Breast epithelium (tissue), 4 donors: ENCODE measurements at places on chromosomes 6 and 20.

GRCh38 chr6:52707963-52708680 is 37.2 kb downstream of the TMEM14A start:
- DNase-seq, result no peak
- no peaks in the 10 kb centered on the region for H3K27me3 ChIP-seq

DNA sequence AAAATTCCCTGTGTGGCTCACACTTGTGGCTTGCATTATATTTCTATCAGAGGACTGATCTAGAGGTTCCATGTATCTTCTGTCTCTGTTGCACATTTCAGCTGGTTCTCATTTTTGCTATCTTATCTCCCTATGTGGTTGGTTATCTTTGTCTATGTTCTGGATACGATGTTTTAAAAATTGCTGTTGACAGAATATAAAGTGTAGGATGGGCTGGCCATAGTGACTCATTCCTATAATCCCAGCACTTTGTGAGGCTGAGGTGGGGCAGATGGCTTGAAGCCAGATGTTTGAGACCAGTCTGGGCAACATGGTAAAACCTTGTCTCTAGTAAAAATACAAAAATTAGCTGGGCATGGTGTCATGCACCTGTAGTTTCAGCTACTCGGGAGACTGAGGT is 9.9 kb upstream of the ULBP3 start:
- H3K4me1 ChIP-seq, result no peaks in the 10 kb centered on the region
- H3K27ac ChIP-seq, result no peak overlapping the region
- no peak overlapping the region for H3K4me3 ChIP-seq
- DNase-seq, result no peak
- no peaks in the 10 kb centered on the region for H3K36me3 ChIP-seq

- no peaks in the 10 kb centered on the region for H3K27me3 ChIP-seq
- no peaks in the 10 kb centered on the region for H3K36me3 ChIP-seq
- no peak for DNase-seq
- H3K27ac ChIP-seq, result no peak overlapping the region
Measured at GRCh38 chr6:4615891-4616290, 160.3 kb upstream of the CDYL start.

DNA sequence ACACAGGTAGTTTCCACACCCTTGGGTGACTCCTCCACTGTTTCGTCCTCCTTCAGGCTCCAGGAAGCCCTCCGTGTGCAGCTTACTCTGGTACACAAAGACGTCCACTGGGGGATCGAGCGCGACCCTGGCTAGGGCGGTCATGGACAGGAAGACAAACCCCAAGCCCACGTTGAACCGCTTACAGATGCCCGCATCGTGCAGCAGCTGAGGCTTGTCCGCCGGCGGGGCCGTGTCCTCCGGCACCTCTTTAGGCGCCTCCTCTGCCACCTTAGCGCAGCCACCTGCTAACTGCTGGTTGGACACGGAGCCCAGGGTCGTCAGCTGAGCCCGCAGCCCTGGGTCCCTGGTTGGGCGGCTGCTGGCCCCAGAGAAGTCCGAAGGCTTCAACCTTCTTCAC is 309.0 kb upstream of the BTBD3 start:
- H3K36me3 ChIP-seq, result no peaks in the 10 kb centered on the region
- no peaks in the 10 kb centered on the region for H3K4me1 ChIP-seq
- no peaks in the 10 kb centered on the region for H3K27me3 ChIP-seq
- H3K4me3 ChIP-seq, result no peak overlapping the region

DNA sequence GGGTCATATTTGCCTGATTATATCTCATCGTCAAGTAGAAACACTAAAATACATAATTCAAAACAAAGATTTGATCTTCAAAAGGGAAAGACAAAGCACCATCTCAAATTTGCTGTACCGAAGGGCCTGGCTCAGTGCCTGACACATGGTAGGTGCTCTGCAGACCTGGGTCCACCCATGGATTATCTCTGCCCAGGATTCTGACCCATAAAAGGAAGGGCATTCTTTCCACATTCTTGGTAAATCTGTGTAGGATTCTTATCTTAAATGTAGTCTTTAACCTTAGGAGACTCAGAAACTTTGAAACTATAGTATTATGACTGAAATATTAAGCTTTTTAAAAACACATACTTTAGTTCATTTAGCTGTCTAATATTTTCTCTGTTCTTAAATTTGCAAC is 274.1 kb upstream of the FLRT3 start:
- H3K27me3 ChIP-seq, result no peaks in the 10 kb centered on the region
- no peak overlapping the region for H3K4me3 ChIP-seq
- H3K4me1 ChIP-seq, result no peaks in the 10 kb centered on the region
- no peak for DNase-seq
- no peak overlapping the region for H3K27ac ChIP-seq

DNA sequence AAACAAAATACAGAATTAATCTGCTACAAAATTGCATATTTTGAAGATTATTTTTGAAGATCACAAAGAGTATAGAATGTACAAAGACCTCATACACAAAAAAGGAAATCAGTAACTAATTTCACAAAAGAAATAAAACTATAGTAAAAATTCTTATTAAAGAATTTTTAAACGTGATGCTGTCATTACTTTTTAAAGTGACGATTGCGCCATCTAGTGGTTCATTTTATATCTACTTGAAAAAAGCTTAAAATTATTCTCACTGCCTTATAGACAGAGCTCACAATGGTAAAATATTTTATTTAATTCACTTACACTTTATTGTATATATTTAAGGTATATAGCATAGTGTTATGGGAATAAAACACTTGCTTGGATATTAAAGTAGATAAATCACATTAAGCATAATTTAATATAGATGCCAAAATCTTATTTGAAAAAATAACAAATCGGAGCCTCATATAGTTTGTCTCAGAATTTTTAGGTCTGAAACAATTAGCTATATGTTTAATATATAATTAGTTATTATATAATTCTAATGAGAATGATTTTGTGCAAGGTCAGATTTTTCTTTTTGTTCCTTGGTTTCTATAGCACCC is 128.8 kb downstream of the PHF3 start:
- no peak for DNase-seq
- H3K4me1 ChIP-seq, result no peaks in the 10 kb centered on the region
- no peaks in the 10 kb centered on the region for H3K36me3 ChIP-seq
- no peaks in the 10 kb centered on the region for H3K27me3 ChIP-seq
- no peak overlapping the region for H3K27ac ChIP-seq

- H3K36me3 ChIP-seq, result no peaks in the 10 kb centered on the region
- DNase-seq, result no peak
- H3K27me3 ChIP-seq, result no peaks in the 10 kb centered on the region
Measured at GRCh38 chr6:159217595-159218275, 48.5 kb downstream of the FNDC1 start.

- H3K27me3 ChIP-seq, result no peaks in the 10 kb centered on the region
- H3K27ac ChIP-seq, result no peak overlapping the region
- no peaks in the 10 kb centered on the region for H3K4me1 ChIP-seq
- no peak overlapping the region for H3K4me3 ChIP-seq
- peaks cover 6% of the 10 kb centered on the region for H3K36me3 ChIP-seq
- no peak for DNase-seq
Measured at GRCh38 chr20:41507851-41508250, 110.3 kb downstream of the CHD6 start.

DNA sequence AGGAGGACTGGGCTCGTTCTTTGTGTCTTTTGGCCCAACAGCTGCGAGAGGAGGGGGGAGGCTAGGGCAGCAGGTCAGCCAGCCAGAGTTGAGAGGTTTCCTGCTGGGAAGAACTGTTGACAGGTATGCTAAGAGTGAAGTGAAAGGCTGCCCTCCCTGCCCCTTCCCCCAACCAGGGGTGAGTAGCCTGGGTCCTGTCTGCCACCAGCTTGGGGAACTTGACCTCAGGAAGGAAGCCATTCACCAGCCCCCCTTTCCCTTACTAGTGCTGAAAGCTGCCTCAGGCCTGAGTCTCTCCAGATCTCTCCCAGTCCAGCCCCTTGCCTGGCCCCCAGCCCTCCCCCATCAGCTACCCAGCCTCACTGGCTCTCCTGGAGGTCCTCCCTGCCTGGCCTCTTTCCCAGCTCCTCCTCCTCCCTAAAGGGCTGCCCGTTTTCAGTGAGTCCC is 20.7 kb upstream of the ZNF76 start:
- H3K4me3 ChIP-seq, result no peak overlapping the region
- no peak for DNase-seq
- H3K36me3 ChIP-seq, result no peaks in the 10 kb centered on the region
- H3K27me3 ChIP-seq, result no peaks in the 10 kb centered on the region

DNA sequence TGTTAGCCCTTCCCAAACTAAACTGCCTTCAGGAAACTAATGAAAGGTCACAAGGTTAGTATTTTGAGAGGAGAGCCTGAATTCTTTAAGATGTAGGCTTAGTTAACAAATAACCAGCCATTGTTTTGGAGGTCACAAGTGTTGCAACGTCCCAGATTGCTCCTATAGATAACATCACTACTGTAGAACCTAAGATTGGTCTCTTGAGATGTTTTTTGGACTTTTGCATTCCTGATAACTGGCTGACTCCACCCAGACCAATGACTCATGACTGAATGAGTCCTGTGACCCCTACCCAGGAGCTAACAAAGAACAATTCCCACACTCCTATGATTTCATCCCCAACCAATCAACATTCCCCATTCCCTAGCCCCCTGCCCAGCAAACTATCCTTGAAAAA is 178.8 kb downstream of the SCP2D1 start:
- no peak for DNase-seq
- no peaks in the 10 kb centered on the region for H3K36me3 ChIP-seq
- no peaks in the 10 kb centered on the region for H3K4me1 ChIP-seq
- no peaks in the 10 kb centered on the region for H3K27me3 ChIP-seq

DNA sequence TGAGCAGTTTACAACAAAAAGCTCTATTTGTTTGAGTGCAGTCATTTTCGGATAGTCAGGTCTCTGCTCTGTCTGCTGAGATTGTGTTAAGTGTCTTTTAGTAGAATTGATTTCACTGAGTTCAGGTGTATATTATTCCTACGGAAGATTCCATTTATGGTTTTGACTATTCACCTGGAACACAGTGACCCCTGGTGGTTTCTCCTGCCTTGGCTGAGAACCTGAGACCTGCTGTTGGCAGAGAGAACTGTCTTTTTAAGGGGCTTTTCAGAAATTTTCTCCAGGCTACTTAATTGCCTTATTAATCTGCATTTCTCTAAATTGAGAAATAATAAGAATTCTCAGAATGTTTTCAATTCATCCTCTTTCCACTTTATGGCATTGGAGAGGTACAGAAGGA is 508.0 kb downstream of the TBC1D32 start:
- H3K4me1 ChIP-seq, result no peaks in the 10 kb centered on the region
- no peaks in the 10 kb centered on the region for H3K36me3 ChIP-seq
- no peak overlapping the region for H3K27ac ChIP-seq

- no peak overlapping the region for H3K27ac ChIP-seq
- no peaks in the 10 kb centered on the region for H3K36me3 ChIP-seq
- H3K4me1 ChIP-seq, result no peaks in the 10 kb centered on the region
- DNase-seq, result no peak
Measured at GRCh38 chr20:14892782-14893181, 555.4 kb upstream of the FLRT3 start.

GRCh38 chr20:56411759-56412472 is at the start of gene CASS4:
Gene CASS4, plus strand, starts transcription at chr20:56412260. Its CDS starts 199 bp downstream, at chr20:56412459.
- no peaks in the 10 kb centered on the region for H3K36me3 ChIP-seq
- no peaks in the 10 kb centered on the region for H3K27me3 ChIP-seq
- H3K4me1 ChIP-seq, result no peaks in the 10 kb centered on the region
- no peak within 1 kb of the TSS for H3K4me3 ChIP-seq
- peak within 1 kb of the TSS; percentile 65 for H3K27ac ChIP-seq
- no peak for DNase-seq

GRCh38 chr6:169160855-169161560 is 92.6 kb downstream of the THBS2 start:
- no peaks in the 10 kb centered on the region for H3K36me3 ChIP-seq
- H3K27me3 ChIP-seq, result no peaks in the 10 kb centered on the region
- H3K27ac ChIP-seq, result no peak overlapping the region
- H3K4me1 ChIP-seq, result peaks cover 11% of the 10 kb centered on the region

DNA sequence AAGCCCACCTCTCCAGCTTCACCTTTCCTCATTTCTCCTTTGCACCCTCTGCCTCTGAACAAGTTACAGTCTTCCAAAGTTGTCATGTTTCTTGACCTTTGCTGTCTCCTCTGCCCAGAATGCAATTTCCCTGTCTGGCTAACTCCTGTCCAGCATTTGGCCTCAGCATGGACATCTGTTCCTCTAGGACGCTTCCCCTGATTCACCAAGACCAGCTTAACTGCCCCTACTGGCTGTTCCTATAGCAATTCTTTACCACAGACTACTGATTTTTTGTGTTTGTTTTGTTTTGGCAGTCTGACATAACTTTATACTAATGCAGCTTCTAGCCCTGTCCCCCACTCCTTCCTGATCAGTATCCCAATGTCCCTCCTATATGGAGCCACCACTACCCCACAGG is 13.4 kb downstream of the GNL1 start:
- H3K27ac ChIP-seq, result no peak overlapping the region
- no peak for DNase-seq
- H3K27me3 ChIP-seq, result no peaks in the 10 kb centered on the region
- no peaks in the 10 kb centered on the region for H3K36me3 ChIP-seq
- no peak overlapping the region for H3K4me3 ChIP-seq

DNA sequence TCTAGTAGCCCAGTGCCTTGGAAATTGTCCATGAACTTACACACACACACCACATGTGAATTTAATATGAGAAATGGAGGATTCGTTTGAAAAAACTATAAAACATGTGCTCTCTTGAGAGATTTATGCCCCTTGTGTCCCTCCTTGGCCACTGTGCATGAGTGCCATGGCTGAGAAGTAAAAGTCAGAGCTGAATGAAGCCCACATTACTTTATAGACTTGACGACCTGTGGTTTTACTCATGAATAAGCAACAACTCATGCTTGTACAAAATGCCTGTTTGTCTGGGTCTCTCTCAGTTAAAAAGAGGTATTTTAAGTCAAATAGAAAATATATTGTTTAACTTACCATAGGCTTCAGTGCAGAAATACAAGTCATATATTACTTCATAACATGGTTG is 102.7 kb downstream of the KCNQ5 start:
- H3K27me3 ChIP-seq, result no peaks in the 10 kb centered on the region
- no peak overlapping the region for H3K27ac ChIP-seq
- DNase-seq, result no peak
- H3K4me1 ChIP-seq, result no peaks in the 10 kb centered on the region
- no peak overlapping the region for H3K4me3 ChIP-seq

- DNase-seq, result no peak
- H3K36me3 ChIP-seq, result no peaks in the 10 kb centered on the region
- peak overlapping the region; percentile 3 for H3K27ac ChIP-seq
- peak overlapping the region; percentile 74 for H3K4me3 ChIP-seq
- peaks cover 15% of the 10 kb centered on the region for H3K4me1 ChIP-seq
- H3K27me3 ChIP-seq, result no peaks in the 10 kb centered on the region
Measured at GRCh38 chr6:44262467-44263353, 2.6 kb downstream of the NFKBIE start.

- H3K4me3 ChIP-seq, result no peak overlapping the region
- no peak for DNase-seq
- no peaks in the 10 kb centered on the region for H3K36me3 ChIP-seq
- no peaks in the 10 kb centered on the region for H3K27me3 ChIP-seq
- peak overlapping the region; percentile 33 for H3K27ac ChIP-seq
- no peaks in the 10 kb centered on the region for H3K4me1 ChIP-seq
Measured at GRCh38 chr6:139485742-139486475, 111.5 kb upstream of the CITED2 start.
